Prostate gland (tissue), 2 donors: ENCODE measurements at places on chromosomes 7 and 10.

- DNase-seq, result no peak
Measured at GRCh38 chr7:25454562-25455041, 226.3 kb upstream of the NPVF start.

DNA sequence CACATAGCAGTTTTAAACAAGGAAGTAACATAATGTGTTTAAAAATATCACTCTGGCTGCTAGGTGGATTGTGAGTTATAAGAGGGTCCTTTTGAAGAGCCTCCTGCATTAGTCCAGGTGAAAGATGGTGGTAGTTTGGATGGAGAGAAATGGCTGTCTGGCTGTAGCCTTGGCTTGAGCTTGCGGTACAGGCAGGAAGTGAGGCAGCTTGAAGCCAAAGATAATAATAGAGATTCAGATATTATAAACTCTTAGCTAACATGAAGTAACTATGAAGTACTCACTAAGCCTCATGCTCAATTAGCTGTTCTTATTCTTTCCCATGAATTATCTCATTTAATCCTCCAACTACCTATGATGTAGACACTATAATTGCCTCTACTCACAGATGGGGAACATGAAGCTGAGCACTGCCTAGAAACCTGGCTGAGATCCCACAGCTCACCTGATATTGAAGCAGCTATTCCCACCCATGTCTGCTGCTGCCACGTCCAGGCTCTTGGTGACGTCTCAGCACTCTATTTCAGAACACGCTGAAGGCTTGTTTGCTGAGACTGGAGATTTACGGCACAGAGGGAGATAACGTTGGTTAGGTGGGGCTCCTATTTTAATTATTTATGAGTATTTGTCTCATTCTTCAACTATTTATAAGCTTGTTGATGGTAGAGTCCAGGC, 10.4 kb downstream of the C10orf120 start:
- no peak for DNase-seq

DNA sequence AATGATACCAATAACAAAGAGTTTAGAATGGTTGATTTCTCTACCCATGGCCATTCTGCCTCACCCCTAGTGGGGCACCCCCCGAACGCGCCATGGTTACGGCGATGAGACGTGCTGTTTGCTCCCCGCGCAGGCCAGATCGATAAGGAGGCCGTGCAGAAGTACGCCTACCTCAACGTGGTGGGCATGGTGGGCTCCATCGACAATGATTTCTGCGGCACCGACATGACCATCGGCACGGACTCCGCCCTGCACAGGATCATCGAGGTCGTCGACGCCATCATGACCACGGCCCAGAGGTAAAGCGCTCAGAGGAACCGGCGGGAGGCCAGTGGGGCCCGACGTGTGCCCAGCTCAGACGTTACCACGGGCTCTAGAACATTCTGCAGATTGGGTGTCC, 36.3 kb downstream of the PFKP start:
- DNase-seq, result no peak

DNA sequence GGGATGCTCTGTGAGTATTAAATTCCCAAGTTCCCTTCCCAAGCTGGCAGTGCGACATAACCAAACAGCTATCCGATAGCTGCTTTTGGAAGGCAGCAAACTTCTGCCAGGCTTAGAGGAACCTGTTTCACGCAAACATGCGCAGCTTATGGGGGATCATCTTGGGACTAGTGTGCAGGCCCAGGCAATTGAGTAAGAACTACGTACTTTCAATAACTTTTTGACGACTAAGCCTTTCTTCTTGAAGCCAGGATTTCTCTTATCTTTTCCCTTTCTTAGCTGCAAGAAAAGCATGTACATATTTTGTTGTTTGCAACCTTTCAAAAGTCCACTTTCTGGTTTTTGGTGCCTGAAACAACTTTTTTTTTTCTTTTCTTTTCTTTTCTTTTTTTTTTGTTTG, 28.7 kb upstream of the SEPHS1 start:
- DNase-seq, result no peak

DNA sequence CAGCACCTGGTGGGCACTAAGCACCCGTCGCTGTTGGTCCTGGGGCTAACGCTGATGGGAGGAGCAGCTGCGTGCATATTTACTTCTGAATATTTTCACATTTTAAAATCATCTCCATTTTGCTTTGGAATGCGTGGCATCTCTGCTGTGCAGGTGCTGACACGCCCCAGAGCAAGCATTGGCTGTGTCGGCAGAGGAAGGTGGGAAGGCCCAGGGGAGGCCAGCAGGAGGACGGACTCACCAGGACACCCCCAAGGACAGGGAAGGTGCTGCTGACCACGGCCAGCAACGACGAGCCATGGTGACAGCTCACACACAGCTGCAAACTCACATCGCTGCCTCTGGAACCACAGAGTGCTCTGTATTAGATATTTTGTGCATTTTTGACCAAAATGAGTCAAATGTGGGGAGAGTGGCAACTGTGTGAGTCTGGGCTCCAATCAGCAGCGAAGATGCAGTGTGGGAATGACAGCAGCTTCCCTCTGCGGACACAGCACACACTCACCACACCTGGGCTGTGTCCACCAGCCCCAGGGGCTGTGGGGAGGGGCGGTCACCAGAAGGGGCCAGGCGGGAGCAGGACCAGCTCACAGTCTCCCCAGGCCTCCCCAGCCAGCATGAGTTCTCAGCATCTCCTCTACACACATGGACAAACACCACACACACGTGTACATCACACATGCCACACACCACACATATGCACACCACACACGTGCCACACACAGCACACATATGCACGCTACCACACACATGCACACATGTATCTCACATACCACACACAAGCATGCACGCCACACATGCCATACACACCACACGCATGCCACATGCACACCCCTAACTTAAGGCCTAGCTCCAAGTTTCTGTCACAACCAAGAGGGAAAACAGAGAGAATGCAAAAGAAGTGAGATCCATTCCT, 58.2 kb downstream of the PTPRN2 start:
- no peak for DNase-seq

GRCh38 chr7:132705146-132705545, 128.9 kb upstream of the PLXNA4 start:
- no peak for DNase-seq

DNA sequence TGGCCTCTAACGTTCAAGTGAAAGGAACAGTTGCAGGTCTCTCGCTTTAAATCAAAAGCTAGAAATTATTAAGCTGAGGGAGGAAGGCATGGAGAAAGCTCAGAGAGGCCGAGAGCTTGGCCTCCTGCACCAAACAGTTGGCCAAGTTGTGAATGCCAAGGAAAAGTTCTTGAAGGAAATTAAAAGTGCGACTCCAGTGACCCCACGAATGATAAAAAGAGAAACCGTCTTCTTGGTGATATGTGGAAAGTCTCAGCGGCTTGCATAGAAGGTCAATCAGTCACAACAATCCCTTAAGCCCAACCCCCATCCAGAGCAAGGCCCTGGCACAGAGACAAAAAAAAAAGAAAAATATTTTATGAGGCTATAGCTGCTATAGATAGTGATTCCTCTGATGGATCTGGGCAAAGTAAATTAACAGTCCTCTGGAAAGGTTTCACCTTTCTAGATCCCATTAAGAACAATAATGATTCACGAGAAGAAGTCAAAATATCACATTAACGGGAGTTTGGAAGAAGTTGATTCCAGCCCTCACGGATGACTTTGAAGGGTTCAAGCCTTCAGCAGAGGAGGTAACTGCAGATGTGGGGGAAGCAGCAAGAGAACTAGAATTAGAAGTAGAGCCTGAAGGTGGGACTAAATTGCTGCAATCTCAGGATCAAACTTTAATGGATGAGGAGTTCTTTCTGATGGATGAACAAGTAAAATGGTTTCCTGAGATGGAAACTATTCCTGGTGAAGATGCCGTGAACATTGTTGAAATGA, 42.5 kb upstream of the INPP5A start:
- DNase-seq, result no peak

GRCh38 chr7:894164-894867, 18.0 kb downstream of the GET4 start:
- DNase-seq, result no peak

DNA sequence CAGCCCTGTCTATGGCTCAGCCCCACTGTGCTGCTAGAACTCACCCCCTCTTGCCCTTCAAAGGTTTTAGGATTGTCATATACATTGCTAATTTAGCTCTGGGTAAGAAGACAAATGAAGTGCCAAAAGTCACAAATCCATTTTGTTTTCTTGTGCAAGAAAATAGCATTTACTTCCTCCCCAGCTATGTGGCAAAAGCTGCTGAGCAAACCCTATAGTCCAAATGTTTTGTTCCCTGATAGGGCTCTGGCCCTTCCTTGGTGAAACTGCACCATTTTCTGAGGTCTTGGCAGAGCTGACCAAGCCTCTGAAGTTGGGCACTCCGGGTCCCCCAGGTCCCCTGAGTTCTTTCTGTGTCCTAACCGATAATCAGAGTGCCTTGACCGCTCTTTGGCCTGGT, 84.1 kb upstream of the GJD4 start:
- DNase-seq, result no peak

GRCh38 chr10:26759008-26759407, 61.5 kb downstream of the PDSS1 start:
- no peak for DNase-seq

DNA sequence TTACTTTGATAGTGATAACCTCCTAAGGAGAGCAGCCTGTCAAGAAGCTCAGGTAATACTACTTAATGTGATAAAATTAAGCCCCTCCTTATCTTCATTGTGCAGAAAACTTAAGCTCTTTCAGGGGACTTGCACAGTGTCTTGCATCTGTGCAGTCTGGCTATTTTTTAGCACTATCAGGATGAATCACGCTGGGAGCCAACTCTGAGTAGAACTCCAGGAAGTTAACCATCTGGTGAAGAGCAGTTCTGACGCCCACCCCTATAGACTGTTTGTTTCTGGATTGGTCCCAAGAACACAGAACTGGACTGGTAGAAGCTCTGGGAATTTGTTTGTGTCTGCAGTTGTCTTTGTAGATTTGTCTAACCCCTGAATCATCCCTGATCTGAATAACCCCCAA, 41.9 kb downstream of the AGK start:
- no peak for DNase-seq

DNA sequence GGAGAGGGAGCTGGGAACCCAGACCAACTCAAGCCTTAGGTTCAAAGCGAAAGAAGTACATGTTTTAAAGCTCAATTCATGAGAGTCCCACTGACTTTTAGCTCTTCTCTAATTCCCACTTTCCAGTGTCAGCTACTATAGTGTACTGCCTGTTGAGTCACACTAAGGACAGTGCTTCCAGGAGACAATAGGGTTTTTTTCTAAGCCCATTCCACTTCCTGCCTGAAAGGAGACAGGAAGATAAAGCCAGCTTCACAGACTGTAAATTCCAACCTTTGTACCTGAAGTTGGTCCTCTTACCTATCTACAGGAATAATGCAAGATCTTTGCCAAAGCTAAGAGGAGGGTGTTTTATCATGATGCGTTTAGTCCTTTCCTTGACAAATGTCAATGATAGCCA, 4.4 kb downstream of the MSRB2 start:
- no peak for DNase-seq

DNA sequence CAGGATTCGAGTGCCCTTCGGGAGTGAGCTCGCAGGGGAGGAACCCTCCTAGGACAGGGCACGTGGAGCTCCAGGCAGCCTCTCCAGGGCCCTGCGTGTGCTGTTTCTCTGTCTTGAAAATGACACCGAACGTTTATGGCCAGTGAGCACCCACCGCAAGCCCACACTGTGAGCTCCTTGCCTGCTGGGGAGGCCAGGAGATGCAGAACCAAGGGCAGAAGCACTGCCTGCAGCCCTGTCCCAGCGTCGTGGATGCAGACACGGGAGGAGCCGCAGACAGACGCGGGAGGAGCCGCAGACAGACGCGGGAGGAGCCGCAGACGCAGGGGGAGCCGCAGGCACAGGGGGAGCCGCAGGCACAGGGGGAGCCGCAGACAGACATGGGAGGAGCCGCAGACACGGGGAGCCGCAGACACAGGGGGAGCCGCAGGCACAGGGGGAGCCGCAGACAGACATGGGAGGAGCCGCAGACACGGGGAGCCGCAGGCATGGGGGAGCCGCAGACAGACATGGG, 314.4 kb downstream of the PTPRN2 start:
- no peak for DNase-seq

GRCh38 chr7:150359622-150360362, 8.8 kb upstream of the REPIN1 start:
- no peak for DNase-seq

GRCh38 chr10:6154566-6154965, 48.2 kb upstream of the PFKFB3 start:
- no peak for DNase-seq

DNA sequence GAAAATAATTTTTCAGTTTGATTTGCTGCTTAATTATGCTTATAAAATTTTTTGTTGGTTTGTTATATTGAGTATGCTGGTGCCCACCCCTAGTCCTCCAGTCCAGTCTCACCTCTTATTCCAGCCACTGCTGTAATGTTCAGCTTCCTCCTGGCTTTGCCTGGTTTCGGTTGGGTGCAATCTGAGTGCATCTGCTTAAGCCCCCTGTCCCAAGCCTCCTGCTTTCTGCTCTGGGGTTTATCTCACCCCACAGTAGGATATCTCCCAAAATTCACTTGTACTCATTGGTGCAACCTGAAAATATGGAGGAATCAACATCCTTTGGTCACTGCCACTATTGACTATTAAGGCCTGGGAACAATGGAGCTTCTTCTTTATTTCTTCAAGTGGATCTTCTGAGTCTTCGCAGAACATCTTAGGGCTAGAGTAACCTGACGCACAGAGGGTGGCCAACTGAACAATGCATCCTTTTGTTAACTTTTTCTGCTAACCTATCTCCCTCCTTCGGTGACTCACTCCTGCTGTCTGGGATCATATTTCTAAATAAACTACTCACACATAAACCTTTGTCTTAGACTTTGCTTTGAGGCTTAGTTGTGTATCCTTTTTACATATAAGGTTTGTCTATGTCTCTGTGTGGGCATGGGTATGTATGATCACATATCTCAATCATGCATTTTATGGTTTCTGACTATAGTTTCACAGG, 19.1 kb upstream of the SOSTDC1 start:
- DNase-seq, result no peak

DNA sequence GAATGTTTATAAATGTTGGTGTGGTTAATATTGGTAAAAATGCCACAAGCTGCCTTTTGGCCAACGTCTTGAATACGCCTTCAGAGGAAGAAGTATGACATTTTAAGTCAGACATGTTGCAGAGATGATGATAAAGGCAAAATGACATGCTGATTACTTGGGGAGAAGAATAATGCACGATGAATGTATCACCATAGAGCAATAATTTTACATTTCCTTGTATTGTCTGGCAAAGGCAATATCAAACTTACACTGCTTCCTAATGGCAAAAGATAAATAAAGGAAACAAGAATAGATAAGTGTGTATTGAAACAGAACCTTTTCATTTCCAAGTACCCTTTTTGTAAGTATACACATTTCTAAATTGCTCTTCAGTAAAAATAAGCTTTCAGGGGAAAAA, 8.6 kb downstream of the MRC1 start:
- DNase-seq, result no peak

- no peak for DNase-seq
Measured at GRCh38 chr7:88628363-88629085, 131.0 kb upstream of the ZNF804B start.

GRCh38 chr7:33539198-33539597, 366.1 kb upstream of the BMPER start:
- DNase-seq, result no peak
